ENCODE measurements at places on chromosomes 12 and 14.

DNA sequence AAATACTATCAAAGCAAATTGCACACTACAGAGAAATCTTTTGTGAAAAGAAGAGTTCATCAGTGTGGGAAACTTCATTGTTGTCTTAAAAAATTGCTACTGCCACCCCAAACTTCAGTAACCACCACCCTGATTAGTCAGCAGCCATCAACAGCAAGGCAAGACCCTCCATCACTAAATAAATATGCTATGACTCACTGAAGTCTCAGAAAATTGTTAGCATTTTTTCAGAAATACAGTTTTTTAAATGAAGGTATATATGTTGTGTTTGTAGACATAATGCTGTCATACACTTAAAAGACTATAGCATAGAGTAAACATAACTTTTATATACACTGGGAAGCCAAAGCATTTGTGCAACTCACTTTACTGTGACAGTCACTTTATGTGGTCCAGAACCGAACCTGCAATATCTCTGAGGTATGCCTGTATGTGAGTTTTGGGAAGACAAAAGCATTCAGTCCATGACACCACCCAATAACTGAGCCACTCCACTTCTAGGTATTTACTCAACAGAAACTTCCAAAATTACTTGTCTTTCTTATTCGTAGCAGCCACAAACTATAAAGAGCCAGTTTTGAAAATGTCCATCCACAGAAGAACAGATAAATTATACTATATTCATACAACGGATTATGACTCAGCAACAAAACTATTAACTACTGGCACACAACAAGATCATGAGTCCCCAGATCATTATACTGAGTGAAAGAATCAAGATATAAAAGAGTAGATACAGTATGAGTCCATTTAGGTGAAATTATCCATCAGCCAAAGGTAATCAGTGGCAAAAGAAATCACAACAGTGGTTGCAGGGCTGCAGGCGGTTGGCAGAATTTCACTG lies 649.6 kb downstream of the BCL11B start:
- DNase-seq = no peak

- no peak for DNase-seq
Measured at GRCh38 chr12:2284321-2284813, 231.6 kb downstream of the CACNA1C start.

- no peak for DNase-seq
Measured at GRCh38 chr12:121926874-121927706, 8.7 kb downstream of the CFAP251 start.

DNA sequence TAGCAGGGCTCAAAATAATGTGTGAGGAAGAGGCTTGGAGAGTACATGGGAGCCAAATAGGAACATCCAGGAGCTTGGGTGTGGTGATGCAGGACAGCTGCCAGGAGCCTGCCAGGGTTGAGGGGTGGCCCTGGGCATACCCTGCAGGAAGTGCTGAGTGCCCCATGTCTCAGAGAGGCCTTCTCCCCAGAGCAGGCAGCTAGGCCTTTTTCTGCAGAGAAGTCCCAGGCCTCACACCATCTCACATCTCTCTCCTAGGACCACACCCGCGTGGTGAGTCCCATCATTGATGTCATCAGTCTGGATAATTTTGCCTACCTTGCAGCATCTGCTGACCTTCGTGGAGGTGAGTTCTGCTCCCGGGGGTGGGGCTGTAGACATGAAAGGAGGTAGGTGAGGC lies 66.9 kb downstream of the ERH start:
- no peak for DNase-seq

- DNase-seq = no peak
Measured at GRCh38 chr12:59858508-59859170, 262.8 kb downstream of the SLC16A7 start.

- no peak for DNase-seq
Measured at GRCh38 chr12:57092529-57092862, 3.6 kb downstream of the NAB2 start.

GRCh38 chr12:54216797-54217661 lies 28.2 kb upstream of the SMUG1 start:
- peak; percentile 88 for DNase-seq

DNA sequence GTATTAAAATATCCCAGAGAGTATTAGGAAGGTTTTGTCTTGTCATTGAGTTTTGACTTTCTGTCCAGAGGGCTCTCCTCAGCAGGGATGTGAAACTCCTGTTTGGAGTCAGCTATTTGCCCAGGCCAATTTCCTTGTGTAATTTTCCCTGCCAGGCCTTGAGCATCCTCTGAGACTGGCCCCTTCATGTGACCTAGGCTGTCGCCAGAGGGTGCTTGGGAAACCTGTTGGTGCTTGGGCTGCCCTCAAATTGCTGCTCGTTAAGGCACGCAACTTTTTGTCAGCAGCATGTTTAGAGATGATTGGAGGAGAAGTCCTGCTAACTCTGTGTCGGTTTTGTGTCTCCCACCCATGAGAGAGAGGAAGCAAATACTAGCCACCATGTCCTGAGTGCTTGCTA lies 39.1 kb downstream of the IQSEC3 start:
- no peak for DNase-seq

DNA sequence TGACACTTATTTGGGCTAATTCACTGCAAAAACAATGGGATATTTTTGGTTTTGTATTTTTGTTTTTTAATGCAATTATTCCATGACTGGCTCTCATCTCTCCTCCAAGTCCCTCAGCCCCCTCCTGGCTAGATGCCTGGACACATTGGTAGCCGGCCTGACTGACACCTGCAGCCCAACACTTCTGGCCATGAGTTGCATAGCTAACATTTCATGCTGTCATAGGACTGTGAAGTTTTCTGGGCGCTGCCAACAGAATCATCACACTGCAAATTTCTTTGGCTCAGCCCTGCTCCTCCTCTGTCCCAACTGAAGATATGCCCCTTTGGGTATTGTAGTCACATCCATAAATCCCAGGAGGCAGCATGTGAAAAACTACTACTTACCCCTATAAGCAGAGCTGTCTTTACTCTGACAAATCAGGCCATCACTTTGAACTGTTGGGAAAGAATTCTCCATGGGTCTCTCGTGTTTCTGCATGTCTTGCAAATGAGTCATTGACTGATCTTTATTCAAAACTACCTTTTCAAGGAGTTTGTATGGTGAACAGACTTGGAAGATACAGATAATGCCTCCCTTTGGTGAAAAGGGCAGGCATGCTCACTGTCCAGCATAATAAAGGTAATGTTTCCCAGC lies 126.7 kb upstream of the LGR5 start:
- DNase-seq = peak; percentile 8

DNA sequence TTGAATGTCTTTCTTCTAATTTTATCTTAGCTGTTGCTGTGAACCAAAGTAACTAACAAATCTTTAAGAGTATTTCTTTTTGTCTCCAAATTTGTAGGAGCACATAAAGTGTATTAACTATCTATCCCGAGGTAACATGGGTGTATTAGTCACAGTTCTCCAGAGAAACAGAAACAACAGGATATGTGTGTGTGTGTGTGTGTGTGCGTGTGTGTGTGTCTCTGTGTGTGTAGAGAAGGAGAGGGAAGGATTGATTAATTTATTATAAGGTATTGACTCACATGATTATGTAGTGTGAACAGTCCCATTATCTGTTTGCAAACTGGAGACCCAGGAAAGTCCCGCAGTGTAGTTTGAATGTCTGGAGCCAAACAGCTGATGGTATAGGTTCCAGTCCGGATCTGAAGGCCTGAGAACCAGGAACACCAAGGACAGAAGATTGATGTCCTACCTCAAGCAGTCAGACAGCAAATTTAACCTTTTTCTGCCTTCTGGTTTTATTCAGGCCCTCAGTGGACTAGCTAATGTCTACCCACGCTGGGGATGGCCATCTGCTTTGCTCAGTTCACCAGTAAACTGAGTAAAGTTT lies 14.4 kb downstream of the G2E3 start:
- no peak for DNase-seq

DNA sequence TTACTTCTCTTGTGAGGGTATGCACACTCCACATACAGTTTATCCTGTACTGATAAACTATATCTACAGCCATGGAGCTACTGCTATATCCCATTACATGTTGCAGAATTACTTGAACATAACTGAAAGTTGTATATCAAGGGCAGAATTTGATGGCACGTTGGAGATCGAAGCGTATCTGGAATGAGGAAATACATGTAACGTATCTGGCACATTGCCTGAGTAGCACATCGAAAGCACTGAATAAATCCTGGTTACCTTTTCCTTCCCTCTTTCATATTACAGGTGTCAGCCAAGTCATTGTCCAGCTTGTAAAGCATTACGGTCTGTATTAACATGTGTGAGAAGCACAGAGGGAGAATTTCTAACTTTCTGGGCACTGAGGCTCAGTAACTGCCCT lies 42.1 kb upstream of the LIN7A start:
- peak; percentile 23 for DNase-seq

DNA sequence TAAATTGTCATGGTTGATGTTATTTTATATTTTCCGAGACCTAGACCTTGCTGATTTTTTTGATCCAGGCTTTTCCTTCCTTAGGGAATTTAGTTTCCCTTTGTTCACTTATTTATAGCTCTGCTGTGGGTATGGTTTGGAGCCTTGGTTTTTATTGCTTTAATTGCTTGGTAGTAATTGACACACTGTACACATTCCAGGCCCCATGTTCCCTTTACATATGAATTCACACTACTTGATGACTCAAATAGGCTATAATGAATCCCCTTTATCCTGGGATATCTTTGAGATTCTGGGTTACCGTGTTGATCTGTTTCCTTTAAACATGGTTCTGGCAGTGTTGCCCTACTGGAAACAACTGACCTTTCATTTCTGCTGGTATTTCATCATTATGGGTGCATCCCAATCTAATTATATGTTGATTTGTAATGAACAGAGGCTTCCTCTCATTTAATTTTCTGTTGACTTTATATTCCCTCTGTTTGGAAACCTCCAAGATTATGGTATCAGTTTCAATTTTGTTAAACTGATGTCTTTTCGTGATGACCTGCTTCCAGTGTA lies 424.0 kb downstream of the RAD51B start:
- peak; percentile 51 for DNase-seq

DNA sequence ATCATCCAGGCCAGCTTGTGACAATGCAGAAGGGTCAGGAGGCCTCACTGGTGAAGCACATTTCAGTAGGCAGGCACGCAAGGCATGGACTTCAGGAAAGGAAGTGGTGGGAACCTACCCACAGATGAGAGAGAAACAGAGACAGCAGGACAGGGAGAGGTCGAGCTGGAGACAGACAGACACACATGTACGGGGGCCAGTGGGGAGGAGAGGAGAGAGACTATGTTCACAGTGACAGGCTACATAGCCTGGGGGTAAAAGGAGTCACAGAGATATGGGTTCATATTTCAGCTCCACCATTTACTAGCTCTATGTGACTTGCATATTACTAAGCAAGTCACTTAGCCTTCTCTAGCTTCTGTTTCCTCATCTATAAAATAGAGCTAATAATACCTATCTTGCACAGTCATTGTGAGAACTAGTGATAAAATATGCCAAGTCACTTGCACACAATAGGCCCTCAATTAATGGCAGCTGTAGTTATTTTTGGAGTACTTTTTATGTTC lies 91.1 kb upstream of the FUT8 start:
- no peak for DNase-seq

DNA sequence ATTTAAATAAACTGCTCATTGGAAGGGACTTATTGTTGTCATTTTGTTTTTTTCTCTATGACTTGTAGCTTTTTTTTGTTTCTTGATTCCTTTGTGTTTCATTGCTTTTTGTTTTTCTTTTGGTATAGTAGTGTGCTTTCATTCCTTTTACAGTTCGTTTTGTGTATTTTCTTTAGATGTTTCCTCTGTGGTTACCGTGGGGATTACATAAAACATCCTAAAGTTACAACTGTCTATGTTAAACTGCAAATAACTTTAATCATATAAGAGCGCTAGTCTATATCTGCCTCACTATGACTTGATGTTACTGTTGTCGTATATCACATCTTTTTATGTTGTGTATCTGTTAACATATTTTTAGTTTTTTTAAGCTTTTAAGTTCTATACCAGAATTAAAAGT lies 86.9 kb downstream of the ATF7IP start:
- no peak for DNase-seq

GRCh38 chr14:89983375-89983774 lies 27.6 kb downstream of the TDP1 start:
- no peak for DNase-seq

GRCh38 chr12:34401659-34402227 lies 379.4 kb downstream of the ALG10 start:
- no peak for DNase-seq

- DNase-seq = no peak
Measured at GRCh38 chr14:20607617-20608016, 16.4 kb upstream of the RNASE12 start.
